ENCODE measurements at places on chromosomes 16 and 17. TPM values are rescaled to one million over a fixed set of nuclear protein-coding genes. Genes with fewer than 3 reads are reported as not detected.

CLEC16A gene
- 22.0 TPM for total RNA-seq

RAB11FIP4 gene
- 0.19 TPM for total RNA-seq

KCNJ16 gene
- total RNA-seq = 0.38 TPM

PRKCA gene
- total RNA-seq = 19.7 TPM

EPX gene
- not detected for total RNA-seq

CDH8 gene
- 3.4 TPM for total RNA-seq

ATP2A3 gene
- 0.77 TPM for total RNA-seq

CCL4 gene
- not detected for total RNA-seq

TMEM204 gene
- total RNA-seq = 21.1 TPM

PRSS33 gene
- total RNA-seq = not detected

CSF3 gene
- total RNA-seq = 1.3 TPM

CCL15 gene
- total RNA-seq = not detected

VASN gene
- 77.5 TPM for total RNA-seq

SP6 gene
- under 0.01 TPM for total RNA-seq

MYL4 gene
- total RNA-seq = 0.77 TPM

KRT33A gene
- not detected for total RNA-seq

KRTAP16-1 gene
- total RNA-seq = not detected

SDR42E1 gene
- under 0.01 TPM for total RNA-seq

CCL16 gene
- total RNA-seq = not detected

CORO6 gene
- 9.9 TPM for total RNA-seq

PHF23 gene
- 40.8 TPM for total RNA-seq

STX1B gene
- total RNA-seq = 0.19 TPM

AANAT gene
- not detected for total RNA-seq
